ENCODE measurements at places on chromosomes 13 and 19. TPM values are rescaled to one million over a fixed set of nuclear protein-coding genes. Genes with fewer than 3 reads are reported as not detected.

Gene SELENOV
- 0.08 TPM for polyA plus RNA-seq

DNA sequence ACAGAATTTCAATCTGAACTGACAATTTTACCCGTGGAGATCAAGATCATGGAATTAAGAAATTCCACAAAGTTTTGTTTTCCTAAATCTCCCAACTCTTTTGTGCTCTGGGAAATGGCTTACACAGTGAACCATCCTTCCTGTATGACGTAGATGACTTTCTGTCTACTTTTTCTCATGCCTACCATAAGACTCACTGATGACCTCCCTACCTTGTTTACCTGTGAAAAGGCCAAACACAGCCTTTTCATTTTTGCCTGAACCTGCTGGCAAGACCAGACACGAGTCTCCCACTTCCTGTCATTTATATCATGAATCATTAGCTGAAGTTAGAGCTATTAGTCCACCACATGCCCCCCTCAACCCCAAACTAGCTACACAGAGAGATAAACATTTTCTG is 4.6 kb upstream of the KBTBD6 start:
- DNase-seq = no peak

- DNase-seq = no peak
Measured at GRCh38 chr13:60095300-60095699, 68.4 kb downstream of the DIAPH3 start.

Gene ADGRE2
- polyA plus RNA-seq = 0.60 TPM
